ENCODE measurements at places on chromosomes 5 and 9.

GRCh38 chr9:90421786-90422185 is 220.8 kb downstream of the DIRAS2 start:
- DNase-seq = no peak

- DNase-seq = no peak
Measured at GRCh38 chr5:1103505-1104326, 8.1 kb downstream of the SLC12A7 start.

DNA sequence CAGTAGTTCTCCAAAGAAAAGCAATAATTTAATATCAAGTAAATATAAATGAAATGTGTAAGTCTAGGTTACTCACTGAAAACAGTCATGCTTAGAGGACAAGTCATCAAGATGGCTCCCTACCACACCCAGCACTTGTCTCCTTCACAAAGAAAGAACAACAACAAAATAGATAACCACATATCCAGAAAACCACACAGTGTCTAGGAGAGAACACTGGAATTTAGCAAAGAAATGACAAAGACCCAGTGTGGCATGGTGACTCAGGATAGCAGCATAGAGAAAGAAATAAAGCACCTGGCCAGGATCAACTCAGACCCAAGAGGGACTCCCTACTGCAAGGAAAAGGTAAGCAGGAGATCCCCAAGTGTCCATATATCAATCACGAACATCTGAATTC is 356.2 kb downstream of the TMEM161B start:
- no peak for DNase-seq

GRCh38 chr9:117718701-117719100 is 14.5 kb downstream of the TLR4 start:
- no peak for DNase-seq

DNA sequence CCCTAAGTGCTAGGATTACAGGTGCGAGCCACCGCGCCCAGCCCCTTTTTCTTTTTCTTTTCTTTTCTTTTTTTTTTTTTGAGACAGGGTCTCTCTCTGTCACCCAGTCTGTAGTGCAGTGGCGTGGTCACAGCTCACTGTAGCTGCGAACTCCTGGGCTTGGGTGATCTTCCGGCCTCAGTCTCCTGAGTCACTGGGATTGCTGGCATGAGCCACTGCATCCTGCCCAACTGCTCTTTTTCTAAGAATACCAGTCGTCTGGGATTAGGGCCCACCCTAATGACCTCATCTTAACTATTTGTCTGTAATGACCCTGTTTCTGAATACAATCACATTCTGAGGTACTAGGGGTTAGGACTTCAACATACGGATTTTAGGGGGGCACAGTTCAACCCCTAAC is 34.1 kb upstream of the NANS start:
- no peak for DNase-seq

- no peak for DNase-seq
Measured at GRCh38 chr5:156913355-156913718, 49.7 kb downstream of the TIMD4 start.

DNA sequence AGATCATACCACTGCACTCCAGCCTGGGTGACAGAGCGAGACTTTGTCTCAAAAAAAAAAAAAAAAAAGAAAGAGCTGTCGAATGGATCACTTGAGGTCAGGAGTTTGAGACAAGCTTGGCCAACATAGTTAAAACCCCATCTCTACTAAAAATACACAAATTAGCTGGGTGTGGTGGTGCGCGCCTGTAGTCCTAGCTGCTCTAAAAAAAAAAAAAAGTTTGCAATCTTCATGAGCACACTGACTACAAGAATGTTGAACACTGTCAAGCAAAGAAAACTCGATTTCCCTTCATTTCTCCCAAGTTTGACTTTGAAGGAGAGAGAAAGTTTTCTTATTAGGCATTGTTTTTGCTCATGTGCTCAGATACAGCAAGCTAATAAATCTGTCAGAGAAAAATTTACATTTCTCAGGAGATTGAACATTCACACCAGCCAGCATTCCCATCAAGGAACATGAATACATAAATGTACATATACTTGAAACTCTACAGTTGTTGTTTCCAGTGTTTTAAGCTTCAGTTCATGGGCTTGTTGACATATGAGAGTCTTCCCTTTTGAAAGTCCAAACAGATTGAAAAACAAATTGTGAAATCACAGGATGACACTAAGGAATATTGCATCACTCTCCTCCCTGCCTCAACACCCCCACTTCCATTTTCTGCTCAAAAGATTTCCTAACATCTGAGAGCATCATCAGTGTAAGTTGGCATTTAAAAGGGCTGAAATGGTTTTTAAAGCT is 81.8 kb downstream of the ARRDC3 start:
- DNase-seq = no peak

All from occipital lobe (tissue), 3 donors.